ENCODE measurements at places on chromosomes 12 and 14.

DNA sequence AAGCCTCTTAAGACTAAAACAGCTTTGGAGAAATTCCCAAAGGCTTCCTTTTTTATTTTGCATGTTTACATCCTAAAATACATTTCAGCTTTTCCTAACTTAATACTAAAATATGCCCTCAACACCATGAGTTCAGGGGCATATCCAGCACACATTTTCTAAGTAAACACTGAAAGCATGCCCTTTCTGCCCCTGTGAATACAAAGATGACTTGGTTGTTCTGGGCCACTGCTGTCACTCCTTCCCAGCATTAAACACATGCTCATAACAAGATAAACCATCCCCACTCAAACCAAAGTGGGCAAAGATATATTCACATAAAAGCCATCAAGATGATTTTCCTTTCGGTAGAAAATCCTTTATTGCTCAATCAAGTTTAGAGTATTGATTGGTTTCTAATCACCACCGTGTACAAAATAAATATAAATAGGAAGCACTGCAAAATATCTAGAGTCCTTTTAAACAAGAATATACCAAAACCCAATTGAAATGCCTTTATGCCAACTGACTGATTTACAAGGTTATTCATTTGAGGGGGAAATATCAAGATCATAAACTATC is 1.9 kb downstream of the CCNB1IP1 start:
- DNase-seq, result no peak

GRCh38 chr14:35400648-35401421 is 3.7 kb downstream of the NFKBIA start:
- DNase-seq, result no peak

DNA sequence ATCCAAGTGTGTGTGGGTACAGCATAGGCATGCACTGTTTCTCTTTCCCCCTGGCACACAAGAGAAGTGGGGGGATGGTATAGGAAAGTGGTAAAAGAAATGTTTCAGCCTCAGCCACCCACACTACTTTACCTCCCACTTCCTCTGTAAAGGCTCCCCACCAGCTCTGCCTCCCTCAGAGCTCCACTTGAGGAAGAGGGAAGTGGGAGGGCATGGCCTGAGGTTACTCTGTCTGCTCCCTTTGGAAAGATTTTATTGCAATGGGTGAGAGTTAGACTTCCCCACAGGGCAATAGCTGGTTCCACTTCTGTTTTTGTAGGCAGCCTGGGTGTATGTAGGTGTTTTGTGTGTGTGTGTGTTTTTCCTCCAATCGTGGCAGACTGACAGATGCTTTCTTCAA is 145.3 kb downstream of the SSPN start:
- no peak for DNase-seq

GRCh38 chr12:117718141-117718540 is 250.6 kb downstream of the KSR2 start:
- no peak for DNase-seq

DNA sequence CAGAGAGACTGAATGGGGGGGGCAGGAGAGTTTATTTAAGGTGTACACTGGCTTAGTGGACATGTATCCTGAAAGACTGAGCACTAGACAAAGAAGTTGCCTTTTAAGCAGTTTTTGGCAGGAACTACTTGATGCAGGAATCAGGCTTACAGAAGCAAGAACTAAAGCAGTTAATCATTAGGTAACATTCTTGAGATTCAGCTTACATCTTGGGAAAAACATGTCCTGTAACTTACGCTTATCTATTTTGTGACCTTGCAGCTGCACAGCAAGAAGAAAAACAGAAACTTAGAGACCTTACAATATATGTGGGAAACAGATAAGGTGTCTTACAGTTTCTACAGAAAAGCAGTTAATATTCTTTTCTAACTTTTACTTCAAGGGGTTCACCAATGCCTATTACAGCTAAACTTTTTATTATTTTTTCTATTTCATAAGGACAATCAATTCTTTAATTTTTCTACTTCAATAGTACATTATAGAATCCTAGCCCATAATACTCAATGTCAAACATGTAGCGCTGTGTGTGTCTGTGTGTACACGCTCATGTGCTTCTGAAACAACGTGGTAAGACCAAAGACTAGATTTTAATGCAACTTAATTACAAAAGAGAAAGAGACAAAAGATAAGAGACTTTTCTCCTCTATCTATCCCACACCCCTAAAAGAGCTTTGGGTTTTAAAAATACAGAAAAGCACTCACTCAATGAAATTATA is 276.9 kb downstream of the PRKD1 start:
- DNase-seq, result no peak

- peak; percentile 55 for DNase-seq
Measured at GRCh38 chr12:62263966-62264365, 3.8 kb downstream of the USP15 start.

GRCh38 chr14:88808359-88808758 is 15.6 kb upstream of the EML5 start:
- no peak for DNase-seq

GRCh38 chr12:20183563-20183962 is 184.8 kb upstream of the PDE3A start:
- no peak for DNase-seq

- DNase-seq, result no peak
Measured at GRCh38 chr14:73627151-73627558, 14.8 kb downstream of the ACOT6 start.

- DNase-seq, result no peak
Measured at GRCh38 chr14:75881994-75882393, 99.8 kb downstream of the TGFB3 start.

GRCh38 chr14:22822016-22822570 is 6.9 kb upstream of the SLC7A7 start:
- DNase-seq, result no peak

DNA sequence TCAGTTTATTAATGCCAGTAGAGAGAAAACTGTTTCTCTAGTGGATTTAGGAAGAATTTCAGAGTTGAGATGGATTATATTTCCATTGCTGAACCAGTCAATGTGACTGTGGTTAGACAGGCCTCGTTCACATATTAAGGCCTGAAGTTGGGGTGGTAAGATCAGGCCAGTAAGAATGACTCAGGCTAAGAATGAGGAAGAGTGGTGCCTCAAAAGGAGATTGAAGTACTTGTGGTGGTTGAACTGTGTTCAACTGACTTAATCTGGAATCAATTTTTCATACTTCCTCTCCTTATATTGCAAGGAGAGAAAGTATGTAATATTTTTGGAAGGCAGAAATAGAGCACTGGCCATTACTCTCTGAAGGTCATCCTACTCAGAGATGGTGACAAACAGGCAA is 37.8 kb upstream of the ATF7IP start:
- no peak for DNase-seq

- DNase-seq, result no peak
Measured at GRCh38 chr14:34930591-34931091, 52.2 kb upstream of the SRP54 start.

DNA sequence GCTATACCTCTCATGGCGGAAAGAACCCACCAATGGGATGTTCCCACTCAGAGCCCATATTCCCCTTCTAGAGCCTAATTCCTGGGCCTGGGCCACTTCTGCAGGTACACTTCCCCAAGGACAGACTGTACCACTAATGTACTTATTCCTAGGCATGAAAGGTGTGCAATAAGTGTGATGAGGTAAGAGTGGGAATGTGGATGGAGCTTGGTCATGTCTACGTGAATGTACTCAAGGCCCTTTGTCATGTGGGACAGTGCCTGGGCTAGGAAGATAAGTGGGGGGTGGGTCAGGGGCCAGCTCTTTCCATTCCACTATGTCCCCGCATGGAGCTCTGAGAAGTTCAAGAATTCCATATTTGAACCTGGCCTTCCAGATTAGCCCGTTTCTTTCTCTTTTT is 63.4 kb upstream of the FUT8 start:
- no peak for DNase-seq

DNA sequence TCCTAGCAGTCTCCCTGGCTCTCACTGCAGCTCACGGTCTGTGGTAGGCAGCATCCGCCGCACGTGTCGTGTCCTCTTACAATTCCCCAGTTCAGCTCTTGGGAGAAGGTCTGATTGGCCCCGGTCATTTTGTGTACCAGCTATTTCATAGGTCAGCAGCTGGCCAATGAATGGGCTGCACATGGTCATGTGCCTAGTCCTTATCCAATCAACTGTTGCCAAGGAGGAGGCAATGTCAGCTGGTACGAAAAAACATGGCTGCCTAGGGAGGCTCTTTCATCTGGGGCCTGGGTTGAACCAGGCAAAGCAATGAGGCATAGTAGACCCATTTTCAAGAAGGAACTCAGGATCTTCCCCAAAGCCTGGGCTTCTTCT is 46.1 kb downstream of the RNFT2 start:
- no peak for DNase-seq

DNA sequence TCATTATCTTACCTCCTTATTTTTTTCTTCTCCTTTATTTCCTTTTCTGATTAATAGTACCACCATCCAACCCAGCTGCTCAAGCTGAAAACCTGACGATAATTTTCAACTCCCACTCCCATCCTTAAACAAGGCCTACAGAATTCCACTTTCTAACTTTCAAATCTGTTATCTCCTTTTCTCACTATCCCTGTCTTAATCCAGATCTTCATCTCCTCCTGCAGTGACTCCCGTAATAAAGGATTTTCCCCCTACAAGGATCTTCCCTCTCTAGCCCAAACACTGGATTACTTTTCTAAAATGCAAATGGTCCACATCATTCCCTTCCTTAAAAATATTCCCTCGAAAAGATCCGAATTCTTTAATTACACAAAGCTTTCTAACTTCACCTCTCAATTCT is 1.5 kb downstream of the TRAPPC6B start:
- DNase-seq, result no peak

GRCh38 chr12:22658214-22658613 is 33.2 kb downstream of the ETNK1 start:
- no peak for DNase-seq

DNA sequence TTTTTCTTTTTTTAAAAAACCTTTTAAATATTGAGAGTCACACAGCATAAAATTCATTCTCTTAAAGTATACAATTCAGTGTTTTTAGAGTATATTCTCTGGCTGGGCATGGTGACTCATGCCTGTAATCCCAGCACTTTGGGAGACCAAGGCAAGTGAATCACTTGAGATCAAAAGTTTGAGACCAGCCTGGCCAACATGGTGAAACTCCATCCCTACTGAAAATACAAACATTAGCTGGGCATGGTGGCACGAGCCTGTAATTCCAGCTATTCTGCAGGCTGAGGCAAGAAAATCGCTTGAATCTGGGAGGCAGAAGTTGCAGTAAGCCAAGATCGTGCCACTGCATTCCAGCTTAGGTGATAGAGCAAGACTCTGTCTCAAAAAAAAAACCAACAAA is 68.4 kb upstream of the BCAT1 start:
- DNase-seq, result no peak

DNA sequence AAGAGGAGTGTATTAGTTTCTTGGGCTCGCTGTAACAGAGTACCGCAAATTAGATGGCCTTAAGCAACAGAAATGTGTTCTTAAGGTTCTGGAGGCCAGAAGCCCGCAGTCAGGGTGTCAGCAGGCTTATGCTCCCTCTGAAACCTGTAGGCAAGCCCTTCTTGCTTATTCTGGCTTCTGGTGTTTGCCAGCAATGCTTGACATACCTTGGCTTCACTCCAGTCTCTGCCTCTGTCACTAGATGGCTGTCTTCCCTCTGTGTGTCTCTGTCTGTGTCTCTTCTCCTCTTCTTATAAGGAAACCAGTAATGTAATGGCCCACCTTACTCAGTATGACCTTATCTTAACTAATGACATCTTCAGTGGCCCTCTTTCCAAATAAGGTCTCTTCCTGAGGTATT is 85.1 kb downstream of the DERA start:
- no peak for DNase-seq

DNA sequence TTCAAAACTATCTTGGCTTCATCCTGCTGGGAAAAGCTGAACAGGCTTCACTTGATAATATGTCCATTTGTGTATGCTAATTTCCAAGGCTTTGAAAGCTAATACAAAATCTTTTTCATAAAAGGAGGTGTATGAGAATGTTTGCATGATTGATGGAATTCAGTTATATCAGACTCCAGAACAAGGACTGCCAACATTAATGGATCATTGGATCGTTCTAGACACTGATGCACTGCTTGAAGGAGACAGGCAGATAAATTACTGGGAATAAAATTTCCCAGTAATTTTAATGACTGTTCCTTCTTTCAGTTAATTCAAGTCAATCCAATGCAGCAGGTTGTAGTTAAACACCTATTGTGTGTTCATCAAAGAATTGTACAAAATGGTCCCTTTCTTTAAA is 466 bp downstream of the GPRC5D start:
- no peak for DNase-seq

DNA sequence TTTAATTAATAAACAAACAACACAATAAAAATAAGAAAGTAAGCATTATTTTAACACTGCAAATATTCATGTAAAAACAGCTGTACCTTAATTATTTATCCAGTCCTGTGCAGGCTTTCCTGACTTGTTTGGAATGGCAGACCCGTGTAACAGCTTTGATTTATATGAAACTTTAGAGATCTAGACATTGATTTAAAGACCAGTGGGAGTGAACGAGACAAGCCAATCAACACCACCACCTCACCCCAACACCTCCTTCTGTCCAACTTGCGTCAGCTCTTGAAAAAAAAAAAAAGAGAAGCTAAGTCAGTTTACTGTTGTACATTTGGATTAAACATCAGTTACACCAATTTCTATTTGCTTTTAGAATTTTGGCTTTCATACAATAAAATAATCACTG is 22.3 kb downstream of the SLC38A4 start:
- no peak for DNase-seq

DNA sequence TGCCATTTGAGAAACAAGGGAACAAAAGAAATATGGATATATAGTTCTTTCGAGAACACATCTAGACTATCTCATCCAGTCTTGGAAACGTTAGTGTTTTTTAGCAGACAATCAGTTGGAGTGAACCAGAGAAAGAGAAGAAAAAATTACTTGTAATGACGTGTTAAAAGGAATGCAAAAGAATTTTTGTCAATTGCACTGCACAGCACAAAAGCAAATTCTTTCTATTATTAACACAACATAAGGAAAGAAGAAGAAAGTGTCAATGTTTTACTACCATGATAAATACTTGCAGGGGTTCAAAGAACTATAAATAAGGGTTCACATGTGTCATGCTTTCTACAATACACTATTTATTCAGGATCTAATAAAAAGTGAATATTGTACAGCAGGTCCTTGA is 27.5 kb upstream of the GSG1 start:
- DNase-seq, result no peak

DNA sequence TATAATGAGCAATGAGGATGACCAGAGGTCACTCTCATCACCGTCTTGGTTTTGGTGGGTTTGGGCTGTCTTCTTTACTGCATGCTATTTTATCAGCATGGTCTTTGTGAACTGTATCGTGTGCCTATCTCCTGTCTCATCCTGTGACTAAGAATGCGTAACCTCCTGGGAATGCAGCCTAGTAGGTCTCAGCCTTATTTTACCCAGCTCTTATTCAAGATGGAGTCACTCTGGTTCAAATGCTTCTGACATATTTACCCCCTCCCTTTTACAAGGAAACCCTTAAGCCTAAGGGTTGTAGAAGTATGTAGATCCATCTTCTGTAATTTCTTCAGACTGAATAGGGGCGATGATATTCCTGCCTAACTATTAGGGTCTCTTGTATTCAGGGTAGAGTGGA is 8.4 kb downstream of the IFI27L1 start:
- DNase-seq, result no peak

DNA sequence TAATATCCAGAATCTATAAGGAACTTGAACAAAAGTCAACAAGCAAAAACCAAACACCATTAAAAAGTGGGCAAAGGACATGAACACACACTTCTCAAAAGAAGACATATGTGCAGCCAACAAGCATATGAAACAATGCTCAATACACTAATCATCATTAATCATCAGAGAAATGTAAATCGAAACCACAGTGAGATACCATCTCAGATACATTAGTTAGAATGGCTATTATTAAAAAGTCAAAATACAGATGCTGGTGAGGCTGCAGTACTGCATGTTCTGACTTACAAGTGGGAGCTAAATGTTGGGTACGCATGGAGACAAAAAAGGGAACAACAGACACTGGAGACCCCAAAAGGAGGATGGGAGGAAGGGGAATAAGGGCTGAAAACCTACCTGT is 67.1 kb downstream of the BLTP3B start:
- DNase-seq, result no peak
